ENCODE measurements at places on chromosomes 12 and 14.

DNA sequence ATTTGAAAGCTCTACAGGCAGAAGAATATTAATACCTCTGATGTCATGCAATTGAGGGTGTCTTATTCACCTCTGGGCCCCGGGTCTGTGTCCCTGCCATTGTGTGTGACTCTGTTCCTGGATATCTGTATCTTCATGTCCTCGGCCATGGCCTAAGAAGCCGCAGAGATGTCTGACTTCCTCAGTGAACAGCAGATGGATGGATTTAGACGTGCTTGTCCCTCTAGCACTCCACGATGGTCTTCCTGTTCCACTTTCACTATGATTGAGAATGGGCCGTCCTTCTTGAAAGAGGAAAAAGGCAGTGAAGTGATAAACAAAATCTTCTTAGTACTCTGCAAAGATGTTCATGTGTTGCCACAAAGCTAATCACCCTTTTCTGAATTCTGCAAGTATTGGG lies 217.4 kb downstream of the SLC41A2 start:
- DNase-seq, result no peak

- DNase-seq, result no peak
These were observed 107.0 kb downstream of the PAPLN start for GRCh38 chr14:73344319-73344718.

- no peak for DNase-seq
These were observed 280.5 kb downstream of the PCNX1 start for GRCh38 chr14:71187633-71188356.

GRCh38 chr12:109580272-109580671 lies 6.7 kb downstream of the MVK start:
- no peak for DNase-seq

DNA sequence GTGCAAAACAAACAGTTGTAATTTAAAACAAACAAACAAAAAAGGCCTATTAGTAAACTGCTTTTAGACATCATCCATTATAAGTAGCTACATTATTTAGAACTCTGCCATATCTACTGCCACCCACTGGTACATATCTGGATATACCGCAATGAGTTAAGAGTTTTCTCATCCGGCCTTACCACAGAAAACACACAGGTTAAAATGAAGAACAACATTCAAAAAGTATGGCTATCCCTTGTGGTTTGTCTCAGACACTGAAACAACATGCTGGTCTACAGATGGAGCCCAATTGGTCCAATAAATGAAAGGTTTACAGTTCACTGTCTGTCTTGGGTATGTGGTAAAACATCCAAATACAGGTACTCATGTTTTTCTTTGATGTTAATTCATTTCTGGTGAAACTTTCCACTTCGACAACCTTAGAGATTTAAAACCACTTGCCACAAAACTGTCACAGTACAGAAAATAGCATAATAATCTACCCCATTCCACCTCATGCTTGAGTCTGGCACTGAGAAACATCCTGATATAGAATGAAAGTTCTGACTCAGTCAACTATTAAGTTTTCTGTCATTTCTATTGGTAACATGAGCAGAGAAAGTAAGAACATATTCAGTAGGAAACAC lies 354.3 kb downstream of the CEP128 start:
- DNase-seq, result no peak

GRCh38 chr14:65813760-65814384 lies 401.3 kb downstream of the FUT8 start:
- DNase-seq, result no peak

DNA sequence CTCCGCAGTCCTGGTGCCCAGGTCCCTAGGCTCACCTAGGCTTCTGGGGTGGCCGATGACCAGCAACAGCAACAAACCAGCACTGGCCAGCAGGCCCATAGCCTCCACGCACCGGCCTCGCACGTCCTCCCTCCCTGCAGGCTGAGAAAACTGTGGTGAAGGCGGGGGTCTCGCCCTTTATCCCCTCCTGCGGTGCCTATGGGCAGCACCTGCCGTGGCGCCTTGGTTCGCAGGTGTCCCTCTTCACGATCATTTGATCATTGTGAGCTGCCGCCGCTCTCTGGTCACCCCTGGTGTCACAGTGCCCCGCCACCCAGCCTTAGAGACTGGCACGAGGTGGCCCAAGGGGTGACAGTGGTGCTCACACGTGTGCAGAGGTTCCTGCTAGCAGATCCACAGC lies at the start of gene OVCH1:
TSS of gene OVCH1 (minus strand) at position 99 of the 400 bp plus-strand sequence. CDS start at position 99, 0 bp downstream.
- no peak for DNase-seq

DNA sequence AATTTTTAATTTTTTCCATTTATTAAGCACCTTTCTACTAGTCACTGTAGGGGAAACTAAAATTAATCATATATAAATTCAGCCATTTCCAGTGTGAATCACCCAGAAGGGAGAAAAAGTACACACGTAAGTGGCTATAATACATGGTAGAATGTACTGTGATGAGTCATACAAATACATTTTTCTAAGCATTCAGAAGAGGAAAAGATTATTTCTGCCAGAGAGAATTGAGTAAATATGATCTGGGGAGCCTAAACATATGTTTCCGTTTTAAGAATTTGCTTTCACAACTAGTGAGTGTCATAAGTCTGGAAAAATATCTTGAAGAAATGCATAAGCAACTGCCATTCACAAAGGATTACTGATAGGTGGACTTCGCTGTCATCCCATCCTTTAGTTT lies 102.8 kb downstream of the TGFB3 start:
- DNase-seq, result no peak

DNA sequence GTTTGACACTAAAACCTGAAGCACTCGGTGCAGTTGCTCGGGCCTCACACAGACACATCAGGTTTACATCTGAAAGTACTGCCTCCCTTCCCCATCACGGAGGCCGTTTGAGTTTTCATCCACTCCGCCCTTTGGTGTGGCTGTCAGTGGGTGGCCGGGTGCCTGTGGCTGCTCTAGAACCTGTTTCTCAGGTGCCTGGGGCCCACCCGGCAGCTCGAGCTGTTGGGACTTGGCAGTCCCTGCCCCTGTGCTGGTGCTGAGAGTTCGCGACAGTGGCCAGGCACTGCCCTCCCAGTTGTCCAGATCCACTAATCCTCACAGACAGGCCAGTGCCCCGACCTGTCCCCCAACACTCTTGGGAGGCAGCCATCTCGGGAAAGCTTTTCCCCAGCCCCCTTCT lies 22.4 kb downstream of the XRCC3 start:
- DNase-seq, result no peak

DNA sequence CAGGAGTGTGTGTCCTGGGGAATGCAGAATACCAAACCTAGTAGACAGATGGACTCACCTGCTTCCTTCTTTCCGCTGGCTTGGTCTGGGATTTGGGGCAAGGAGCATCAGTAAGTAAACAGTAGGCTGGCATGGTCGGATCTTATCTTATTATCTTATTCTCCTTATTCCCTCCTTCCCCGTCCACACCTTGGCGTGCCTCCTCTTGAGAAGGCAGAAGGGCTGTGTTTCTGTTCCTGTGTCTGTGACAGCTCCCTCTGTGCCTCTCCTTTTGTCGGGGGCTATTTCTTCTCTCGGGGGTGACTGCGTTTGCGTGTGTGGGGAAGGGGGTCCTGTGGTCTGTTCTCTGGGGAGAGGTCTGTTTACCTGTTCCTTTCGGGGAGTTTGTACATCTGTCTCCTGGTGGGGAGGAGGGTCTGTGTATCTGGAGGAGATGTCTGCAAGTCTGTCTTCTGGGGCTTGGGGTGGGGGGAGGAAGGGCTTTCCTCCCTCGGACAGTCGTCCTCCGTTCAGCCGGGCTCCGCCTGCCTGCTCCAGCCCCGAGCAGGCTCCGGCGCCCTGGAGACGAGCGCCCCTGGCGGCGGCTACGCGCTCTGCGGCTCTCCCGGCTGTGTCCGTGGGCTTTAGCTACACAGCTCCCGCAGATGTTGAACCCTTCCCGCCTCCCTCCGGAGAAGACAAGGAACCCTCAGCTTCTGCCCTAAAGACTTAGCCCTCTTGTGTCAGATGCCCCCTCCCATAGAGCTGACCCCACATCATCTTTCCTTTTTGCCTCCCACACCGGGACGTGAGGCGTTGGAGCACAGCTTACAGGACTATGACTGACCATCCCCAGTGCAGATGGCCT lies 4.4 kb downstream of the KRT86 start:
- peak; percentile 26 for DNase-seq

GRCh38 chr12:6959805-6960592 lies 8.8 kb downstream of the PTPN6 start:
- no peak for DNase-seq

DNA sequence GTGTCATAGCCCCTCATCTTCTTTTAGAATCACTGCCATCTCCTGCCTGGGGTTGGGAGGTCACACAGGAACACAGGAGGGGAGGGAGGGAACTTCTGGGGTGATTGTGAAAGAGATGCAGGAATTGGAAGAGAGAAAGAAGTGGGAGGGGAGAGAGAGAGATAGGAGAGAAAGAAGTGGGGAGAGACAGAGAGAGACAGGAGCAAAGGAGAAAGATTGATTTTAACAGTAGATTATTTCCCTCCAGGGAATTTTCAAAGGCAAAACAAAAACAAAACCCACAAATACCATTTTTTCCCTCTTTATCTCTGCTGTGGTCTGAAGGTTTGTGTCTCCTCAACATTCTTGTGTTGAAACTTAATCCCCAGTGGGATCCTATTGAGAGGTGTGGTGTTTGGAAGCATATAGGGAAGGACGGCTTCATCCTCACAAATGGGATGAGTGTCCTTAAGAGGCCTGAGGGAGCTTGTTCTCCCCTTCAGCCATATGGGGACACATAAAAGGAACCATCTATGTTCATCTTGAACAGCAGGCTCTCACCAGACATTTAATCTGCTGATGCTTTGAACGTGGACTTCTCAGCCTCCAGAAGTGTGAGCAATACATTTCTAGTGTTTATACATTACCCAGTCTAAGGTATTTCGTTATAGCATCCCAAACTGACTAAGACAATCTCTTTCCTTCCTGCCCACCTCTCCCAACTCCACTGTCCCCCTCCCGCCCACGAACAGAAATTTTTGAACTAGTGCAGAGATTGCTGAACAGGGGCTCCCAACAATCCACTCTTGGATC lies 134.9 kb upstream of the MAX start:
- DNase-seq, result no peak

GRCh38 chr12:53230108-53230845 lies 1.7 kb downstream of the RARG start:
- no peak for DNase-seq

GRCh38 chr12:56709759-56710376 lies 15.2 kb downstream of the NACA start:
- DNase-seq, result no peak

GRCh38 chr14:33039311-33039710 lies 100.6 kb downstream of the NPAS3 start:
- DNase-seq, result no peak

- DNase-seq, result no peak
These were observed 645 bp downstream of the KITLG start for GRCh38 chr12:88579601-88580050.

DNA sequence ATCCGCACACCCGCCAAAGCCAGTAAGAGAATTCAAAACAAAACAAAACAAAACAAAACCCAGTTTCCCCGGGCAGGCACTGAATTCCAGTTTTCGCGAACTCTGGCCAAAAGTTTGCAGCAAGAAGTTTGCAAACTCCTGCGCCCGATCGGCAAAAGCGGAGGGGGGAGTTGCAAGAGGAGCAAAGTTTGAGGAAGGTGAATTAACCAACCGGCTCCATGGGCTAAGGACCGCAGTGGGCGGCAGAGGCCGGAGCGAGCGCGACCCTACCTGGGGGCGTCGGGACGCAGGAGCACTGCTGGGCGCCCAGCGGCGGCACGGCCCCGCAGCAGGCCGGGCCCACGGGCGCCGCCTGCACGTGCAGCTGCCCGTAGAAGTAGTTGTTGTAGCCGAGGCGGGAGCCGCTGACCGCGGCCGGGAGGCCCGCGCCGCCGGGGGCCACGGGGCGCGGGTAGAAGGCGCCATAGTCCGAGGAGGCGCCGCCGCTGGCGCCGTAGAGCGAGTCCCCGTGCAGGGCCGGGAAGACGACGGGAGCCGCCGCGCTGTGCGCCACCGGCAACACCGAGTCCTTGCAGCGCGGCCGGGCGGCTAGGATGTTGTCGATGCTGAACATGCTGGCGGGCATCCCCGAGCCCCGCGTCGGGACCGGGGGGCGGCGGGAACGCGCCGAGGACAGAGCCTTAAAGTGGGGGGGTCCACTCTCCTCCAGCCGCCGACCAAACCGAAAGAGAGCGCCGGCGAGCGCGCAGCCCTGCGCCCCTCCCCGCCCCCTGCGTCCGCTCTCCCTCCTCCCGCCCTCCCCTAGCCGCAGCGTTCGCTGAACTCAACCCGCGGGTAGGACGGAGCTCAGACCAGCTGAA lies at the start of gene GSC:
TSS of gene GSC (minus strand) at position 723 of the 860 bp plus-strand sequence. CDS start at position 625, 98 bp downstream.
- no peak for DNase-seq
